ENCODE measurements at places on chromosomes 7 and 10. TPM values are rescaled to one million over a fixed set of nuclear protein-coding genes. Genes with fewer than 3 reads are reported as not detected.

DNA sequence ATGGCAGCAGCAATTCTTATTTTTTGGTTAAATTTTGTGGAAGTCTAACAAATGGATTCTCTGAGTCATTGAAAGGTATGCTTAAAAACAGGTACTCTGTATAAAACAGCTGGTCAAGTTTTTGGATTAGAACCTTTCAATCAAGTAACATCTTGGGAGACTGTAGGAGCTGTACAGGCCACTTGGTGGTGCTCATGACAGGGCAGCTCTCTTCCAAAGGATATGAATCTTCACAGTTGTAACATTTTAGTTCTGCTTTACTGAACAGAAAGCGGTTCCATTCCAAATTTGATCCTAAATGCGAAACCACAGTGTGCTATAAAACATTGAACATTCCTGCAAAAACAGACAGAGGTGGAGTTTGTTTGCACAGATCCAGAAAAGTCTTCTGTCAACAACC lies 44.5 kb upstream of the AGR3 start:
- no peak for DNase-seq

- no peak for DNase-seq
Measured at GRCh38 chr7:4724648-4725013, 42.5 kb downstream of the FOXK1 start.

DNA sequence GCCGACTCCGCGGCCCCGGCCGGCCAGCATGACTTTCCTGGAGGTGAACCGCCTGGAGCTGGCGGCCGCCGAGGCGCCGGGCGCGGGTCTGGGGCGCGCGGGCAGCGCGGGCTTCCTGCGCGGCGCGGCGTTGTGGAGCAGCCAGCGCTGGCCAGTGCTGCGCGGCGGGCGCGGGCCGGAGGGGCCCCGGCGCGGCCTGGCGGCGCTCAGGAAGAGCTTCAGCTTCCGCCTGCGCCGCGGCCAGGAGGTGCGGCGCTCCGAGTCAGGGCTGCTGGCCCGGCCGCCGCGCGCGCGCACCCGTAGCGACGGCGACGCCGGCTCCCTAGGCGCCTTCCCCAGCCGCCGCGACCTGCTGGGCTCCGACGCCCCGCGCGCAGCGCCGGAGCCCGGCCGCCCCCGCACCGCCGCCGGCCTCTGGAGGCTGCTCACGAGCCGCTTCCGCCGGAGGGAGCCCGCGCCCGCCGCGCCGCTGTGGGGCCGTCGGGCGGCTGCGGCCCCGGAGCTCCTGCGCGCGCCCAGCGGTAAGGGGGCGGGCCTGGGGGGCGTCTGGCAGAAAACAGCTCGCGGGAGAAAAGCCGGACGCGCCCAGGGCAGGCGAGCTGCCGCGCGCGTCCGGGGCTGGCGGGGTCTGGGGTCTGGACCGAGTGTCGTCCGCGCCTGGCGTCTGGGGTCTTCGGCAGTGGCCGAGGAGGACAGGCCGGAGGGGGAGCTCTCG lies 29.0 kb downstream of the AGAP3 start:
- DNase-seq, result no peak

- DNase-seq, result peak; percentile 79
Measured at GRCh38 chr7:22577470-22578001, 77.5 kb upstream of the STEAP1B start.

DNA sequence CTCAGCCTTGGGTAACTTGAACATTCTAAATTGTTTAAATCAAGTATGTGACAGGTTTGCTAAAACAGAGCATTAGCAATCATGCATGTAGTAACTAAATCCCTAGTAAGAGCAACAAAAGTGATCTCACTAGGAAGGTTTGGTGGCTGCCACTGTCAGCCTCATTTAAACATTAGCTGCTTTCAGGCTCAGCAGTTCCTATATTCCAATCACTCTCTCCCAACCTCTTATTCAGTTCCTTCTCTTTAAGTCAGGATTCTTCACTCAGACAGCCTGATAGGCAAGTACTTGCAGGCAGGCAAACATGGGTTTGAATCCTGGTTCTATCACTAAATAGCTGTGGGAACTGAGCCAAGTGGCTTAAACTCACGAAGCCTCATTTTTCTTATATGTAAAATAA lies 3.6 kb downstream of the CREB3L2 start:
- no peak for DNase-seq

GRCh38 chr10:36053775-36054174 lies 411.7 kb upstream of the FZD8 start:
- no peak for DNase-seq

DNA sequence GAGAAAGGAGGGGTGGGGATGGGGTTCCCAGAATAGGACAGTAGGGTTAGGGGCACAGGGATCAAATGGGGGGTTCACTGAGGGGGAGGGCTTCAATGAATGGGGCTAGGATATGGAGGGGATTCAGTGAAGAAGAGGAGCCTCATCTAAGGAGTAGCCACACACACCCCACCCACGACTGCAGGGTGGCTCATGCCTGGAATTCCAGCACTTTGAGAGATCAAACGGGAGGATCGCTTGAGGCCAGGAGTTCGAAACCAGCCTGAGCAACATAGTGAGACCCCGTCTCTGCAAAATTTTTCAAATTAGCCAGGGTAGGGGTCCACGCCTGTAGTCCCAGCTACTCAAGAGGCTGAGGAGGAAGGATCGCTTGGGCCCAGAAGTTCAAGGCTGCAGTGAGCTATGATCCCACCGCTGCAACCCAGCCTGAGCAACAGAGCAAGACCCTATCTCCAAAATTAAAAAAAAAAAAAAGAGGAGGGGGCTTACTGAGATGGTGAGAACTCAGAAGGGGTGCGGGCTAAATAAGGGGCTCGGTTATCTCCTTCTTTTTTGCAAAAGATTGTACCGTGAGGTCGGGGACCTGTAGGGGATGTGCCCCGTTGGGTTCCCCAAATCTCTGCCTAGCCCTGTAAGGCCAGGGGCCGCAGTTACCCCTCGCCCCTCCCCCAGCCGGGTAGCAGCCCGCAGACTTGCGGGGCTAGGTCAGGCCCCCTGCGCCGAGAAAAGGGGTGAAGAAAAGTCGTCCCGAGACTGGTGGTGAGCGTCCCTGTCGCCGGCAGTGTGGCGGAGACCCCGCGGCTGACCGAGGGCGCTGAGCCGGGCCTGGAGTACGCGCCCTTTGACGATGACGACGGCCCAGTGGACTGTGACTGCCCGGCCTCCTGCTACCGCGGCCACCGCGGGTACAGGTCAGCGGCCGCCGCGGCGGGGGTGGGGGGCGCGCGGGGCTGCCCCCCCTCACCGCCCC lies 43.1 kb upstream of the HSPB1 start:
- no peak for DNase-seq

- DNase-seq, result no peak
Measured at GRCh38 chr7:30166155-30166840, 31.5 kb downstream of the MTURN start.

DNA sequence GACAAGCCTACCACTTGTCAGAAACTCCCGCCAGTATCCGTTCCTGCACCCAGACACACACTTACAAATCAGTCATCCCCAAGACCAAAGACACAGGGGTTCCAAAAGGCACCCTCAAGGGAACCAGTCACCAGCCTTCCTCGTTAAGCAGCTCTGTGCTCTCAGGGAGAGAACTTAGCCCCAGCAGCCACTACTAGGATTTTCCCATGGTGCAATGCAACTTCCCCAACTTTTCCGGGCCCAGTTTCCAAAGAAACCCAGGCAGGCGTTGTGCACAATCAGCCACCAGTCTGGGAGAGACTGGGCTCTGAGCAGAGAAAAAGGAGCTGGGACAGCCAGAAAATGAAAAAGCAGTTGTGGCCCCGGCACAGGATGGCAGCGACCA lies 1.2 kb downstream of the DLG5 start:
- peak; percentile 81 for DNase-seq

DNA sequence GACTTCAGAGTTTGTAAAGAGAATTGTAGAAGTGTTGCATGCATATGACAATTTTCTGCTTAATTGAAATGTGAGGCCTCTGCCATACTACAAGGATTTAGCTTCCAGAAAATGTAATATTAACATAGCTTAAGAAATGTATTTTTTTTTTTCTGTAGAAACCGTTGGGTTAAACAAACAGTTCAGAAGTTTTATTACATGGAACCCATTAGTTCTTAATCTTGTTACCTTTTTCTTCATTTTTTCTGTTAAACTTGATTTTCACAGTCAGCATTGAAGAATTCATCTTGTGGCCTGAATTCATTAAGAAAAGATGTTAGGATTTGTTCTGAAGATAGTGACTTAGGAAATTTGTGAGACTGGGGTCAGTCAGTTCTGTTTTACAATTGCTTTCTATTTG lies 4.9 kb downstream of the PTEN start:
- no peak for DNase-seq

- no peak for DNase-seq
Measured at GRCh38 chr7:103805346-103805745, 184.1 kb downstream of the RELN start.

- DNase-seq, result no peak
Measured at GRCh38 chr7:84013616-84014240, 180.9 kb downstream of the SEMA3A start.

GRCh38 chr10:63865210-63865609 lies 344.0 kb downstream of the REEP3 start:
- DNase-seq, result no peak

GRCh38 chr7:43669286-43670081 lies 59.8 kb downstream of the COA1 start:
- no peak for DNase-seq

DNA sequence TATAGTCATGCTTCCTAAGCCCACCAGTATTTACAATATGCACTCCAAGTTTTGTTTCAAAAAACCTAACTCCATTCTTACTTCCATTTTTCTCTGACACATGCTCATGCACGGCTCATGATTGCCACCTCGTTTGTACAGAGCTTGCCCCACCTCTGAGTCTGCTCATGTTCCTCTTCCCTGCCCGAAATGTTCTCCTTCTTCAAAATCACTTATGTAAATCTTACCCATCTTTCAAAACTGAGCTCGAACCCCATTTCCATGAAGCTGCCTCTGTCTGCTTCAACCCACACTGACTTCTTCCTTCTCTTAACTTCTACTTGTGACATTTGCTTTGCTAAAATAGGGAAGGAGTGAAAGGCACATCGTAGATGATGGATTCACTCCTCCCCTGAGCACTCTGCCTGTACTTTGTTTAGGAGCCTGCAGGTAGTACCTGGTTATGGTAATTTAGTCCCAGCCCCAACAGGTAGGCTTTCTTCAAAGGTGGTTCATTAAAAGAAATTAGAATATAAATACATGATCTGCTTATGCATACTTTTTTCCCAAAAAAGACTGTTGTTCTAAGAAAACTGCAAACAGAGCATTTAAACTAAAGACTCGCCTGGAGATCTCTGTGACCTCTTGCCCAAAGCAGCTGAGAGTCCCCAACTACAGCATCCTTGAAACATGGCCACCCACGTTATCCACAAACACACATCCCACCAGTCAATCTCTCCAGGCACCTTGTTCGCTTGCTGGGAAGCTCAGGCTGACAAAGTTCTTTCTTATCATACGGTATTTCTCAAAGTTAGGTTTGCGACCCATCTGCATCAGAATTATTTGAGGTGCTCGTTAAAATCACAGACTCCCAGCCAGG lies 172.0 kb downstream of the DGKI start:
- no peak for DNase-seq

DNA sequence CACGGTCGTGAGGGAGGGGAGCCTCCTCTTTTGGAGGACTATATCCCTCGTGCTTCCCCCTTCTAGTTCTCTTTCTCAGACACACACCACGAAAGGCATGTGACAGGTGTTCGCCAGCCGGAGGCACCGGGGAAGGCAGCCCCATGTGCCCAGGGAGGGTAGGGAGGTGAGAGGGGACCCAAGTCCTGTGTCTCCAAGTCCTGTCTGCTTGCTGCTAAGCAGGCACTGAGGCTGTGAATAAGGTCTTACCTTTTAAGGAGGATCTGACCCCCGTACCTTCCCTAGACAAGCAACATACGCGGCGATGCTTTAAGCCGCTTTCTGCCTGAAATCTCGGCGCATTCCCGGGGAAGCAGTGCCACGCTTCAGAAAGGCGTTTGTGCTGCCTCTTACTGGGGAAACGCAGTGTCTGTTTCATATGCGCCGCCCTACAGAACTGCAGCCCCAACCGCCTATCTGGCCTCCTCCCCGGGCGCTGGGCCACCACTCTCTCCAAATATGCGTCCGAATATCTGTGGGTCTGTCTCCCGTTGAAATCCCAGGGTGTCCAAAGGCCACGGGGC lies 770 bp downstream of the PLXNA4 start:
- DNase-seq, result peak; percentile 80

DNA sequence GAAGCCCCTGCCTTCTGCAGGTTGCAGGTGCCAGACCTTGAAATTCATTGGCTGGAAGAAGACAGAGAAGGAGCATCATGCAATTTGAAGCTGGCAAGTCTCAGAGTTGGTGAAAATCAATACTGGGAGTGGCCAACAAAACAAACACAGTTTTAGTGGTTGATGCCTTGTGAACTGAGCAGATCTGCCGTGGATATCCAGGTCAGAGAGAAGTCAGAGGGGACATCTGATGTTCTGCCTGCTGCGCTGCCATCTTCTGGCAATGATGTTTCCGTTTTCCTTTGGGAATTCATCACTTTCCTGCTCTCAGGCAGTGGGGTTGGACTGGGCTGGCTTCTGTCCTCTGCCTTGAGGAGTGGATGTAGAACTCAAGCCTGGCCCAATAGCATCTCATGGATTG lies 132.0 kb downstream of the RPS24 start:
- no peak for DNase-seq

- DNase-seq, result no peak
Measured at GRCh38 chr10:12592967-12593366, 243.6 kb downstream of the CAMK1D start.

GRCh38 chr10:102522874-102523249 lies 19.1 kb downstream of the SUFU start:
- no peak for DNase-seq

DNA sequence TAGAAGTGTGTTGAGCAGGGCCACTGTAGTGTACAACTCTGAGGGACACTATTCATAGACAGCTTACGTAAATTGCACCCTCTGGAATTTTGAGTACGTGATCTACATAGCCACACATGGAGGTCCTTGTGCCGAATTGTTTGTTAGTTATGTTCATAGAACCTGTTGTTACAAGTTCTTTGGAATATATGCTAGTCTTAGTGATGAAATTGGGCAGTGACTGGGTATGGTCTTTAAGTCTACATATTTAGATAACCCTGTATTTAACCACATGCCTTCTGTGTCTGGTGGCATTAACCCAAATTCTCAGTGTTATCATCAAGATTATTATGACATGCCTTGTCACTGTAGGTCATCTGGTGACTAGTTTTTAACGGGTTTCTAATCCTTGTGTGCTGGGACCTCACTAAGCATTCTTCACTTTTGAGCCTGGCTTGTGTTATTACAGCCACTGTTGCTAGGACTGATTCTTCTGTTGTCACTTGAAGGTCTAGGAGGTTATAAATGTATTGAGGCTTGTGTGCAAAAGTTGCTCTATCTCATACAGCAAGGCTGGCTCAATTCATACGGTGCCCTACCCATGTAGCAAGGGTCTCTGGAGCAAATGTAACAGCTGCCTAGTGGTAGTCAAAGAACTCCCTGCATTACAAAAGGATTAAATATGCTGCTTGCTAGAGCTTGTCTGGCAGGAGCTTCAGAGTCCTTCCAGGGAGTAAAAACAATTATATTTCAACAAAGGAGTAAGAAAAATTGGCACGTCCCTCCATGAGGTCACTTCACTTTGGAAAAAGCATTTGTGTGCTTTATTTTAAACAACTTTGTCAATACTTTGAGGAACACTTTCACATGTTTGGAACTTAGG lies 65.4 kb downstream of the CDK14 start:
- no peak for DNase-seq

PIP gene
- total RNA-seq, result not detected

DOCK1 gene
- total RNA-seq, result 41.8 TPM

OR2A12 gene
- not detected for total RNA-seq

PRLHR gene
- not detected for total RNA-seq

SORCS1 gene
- 6.8 TPM for total RNA-seq

Data from sigmoid colon (tissue), 7 donors.